ENCODE measurements at places on chromosomes 6 and 20.

GRCh38 chr20:47348539-47349142, 7.9 kb downstream of the ZMYND8 start:
- DNase-seq: no peak

DNA sequence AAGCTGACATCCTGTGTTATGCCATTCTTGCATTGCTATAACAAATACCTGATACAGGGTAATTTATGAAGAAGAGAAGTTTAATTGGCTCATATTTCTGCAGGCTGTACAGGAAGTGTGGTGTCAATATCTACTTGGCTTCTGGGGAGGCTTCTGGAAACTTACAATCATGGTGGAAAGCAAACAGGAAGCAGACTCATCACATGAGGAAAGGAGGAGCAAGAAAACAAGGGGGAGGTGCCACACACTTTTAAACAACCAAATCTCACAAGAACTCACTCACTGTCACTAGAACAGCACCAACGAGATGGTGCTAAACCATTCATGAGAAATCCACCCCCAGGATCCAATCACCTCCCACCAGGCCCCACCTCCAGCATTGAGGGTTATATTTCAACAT, 143.1 kb upstream of the GGTLC1 start:
- DNase-seq: no peak

GRCh38 chr6:169156108-169156792, 97.4 kb downstream of the THBS2 start:
- DNase-seq: peak; percentile 74

DNA sequence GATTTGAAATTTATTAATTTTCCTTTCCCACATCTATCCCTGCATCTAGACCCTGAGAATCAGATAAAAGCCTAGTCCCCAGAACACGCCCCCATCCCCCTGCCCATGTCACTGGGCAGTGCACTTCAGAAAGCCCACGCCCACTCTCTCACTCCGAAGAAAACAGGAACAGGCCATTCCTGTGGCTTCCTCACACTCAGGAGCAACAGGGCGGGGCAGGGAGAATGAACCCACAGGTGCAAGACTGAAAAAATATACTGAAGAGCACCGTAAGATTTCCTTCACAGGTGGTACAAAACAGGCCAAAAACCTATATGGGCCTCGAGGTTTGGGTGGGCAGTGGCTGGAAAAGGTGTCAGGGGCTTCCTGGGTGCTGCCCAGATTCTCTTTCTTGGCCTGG, 3.4 kb downstream of the OXT start:
- DNase-seq: no peak

- DNase-seq: no peak
These were observed 76.3 kb upstream of the TGM3 start for GRCh38 chr20:2219481-2220006.

DNA sequence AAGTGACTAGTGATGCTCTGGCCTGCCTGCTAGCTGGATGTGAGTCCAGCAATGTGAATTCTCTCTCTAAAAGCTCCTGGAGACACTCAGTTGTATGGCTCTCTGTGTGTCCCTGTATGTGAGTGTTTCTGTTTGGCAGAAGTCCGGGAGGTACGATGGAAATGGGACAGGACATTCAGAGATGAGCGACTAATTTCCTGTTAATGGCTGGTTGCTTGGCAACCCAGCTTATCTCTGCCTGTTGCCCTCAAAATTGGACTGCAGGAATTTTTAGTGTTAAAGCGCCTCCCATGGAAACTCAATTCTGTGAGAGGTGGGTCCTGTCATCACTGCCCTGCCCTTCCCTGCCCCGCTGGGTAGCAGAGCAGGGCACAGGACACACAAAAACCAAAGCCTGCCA, 136.8 kb upstream of the LRFN2 start:
- DNase-seq: no peak

DNA sequence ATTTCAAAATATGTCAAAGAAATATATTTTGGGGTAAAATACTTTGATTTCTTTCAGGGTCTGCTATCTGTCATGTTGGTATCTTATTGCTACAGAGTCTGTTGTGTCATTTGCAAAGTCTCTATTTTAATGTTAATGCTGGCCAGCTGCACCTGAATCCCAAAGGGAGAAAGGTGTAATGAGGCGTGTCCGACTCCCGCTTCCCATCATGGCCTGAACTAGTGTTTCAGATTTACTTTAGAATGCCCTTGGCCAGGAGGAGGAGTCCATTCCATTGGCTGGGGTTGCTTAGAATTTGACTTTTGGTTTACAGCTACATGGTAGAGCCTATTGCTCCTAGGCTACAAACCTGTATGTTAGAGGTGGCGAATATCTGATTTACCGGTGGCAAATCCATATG, 69.3 kb downstream of the FAM50B start:
- no peak for DNase-seq

GRCh38 chr6:131173680-131174079, 38.4 kb downstream of the AKAP7 start:
- no peak for DNase-seq
